ENCODE measurements at places on chromosomes 6 and 20.

GRCh38 chr6:158175111-158175510, 7.0 kb downstream of the GTF2H5 start:
- DNase-seq: no peak

DNA sequence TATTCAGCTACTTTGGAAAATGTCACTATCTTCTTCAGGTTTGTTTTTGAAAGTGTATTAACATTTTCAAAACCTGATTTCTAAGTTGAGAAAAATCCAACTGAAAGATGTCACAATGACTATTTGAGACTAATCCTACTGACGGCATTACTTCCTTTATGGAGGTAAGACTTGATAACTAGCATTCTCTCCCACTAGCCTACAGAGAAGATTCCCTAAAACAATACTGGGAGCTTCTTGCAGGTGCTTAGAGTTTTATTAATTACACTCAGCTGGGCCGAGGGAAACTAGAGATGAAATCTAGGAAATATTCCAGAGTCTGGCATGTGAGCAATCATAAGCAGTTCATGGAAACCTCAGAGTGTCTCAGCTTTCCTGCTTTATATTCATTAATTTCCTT, 114.0 kb downstream of the LCA5 start:
- DNase-seq: no peak

DNA sequence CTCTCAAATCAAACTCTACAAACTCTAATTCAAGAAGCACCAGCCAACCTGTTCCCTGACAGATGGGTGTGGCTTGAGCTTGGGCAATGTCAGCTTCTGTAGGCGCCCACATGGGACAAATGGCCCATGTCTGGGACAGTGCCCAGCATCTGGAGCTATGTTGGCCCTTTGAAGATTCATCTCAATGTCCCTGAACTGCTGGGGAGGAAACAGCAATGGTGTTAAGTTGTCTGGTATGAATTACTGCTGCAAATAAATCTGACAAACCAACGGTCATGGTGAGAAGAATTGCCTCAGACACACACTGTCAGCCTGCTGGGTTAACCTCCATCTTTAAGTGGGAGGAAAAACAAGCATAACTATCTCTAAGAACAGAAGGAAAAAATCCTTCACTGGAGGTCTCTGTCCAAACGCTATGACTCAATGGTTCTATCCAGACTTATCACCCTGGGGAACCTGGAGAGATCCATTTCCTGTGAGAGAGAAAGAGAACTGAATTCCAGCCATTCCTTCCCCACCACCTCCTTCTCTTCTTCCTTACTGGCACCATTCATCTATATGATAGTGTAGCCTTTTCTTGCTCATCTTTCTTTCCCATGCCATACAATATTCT, 274.9 kb downstream of the CDH26 start:
- DNase-seq: no peak

- no peak for DNase-seq
These were observed 4.2 kb downstream of the PRSS16 start for GRCh38 chr6:27251606-27252251.

DNA sequence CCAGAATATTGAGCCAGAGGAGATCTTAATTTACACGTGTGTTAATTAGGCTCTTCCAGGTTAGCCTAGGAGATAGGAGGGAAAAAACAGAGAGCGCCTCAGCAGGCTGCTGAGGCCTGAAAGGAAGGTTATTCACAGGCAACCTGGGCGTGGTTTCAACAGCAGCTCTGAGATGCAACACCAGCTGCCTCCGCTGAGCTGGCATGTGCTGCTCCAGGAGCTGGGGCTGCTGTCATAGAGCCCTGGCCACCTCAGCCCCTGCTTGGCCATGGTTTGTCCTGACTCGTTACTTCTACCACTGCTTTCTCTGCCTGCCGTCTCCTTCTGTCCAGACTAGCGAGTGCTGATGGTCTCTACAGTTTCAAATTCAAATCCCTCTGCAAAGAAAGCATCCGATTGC, 32.4 kb upstream of the RPP40 start:
- DNase-seq: no peak

- no peak for DNase-seq
These were observed 222.5 kb upstream of the LRFN2 start for GRCh38 chr6:40809627-40810026.

DNA sequence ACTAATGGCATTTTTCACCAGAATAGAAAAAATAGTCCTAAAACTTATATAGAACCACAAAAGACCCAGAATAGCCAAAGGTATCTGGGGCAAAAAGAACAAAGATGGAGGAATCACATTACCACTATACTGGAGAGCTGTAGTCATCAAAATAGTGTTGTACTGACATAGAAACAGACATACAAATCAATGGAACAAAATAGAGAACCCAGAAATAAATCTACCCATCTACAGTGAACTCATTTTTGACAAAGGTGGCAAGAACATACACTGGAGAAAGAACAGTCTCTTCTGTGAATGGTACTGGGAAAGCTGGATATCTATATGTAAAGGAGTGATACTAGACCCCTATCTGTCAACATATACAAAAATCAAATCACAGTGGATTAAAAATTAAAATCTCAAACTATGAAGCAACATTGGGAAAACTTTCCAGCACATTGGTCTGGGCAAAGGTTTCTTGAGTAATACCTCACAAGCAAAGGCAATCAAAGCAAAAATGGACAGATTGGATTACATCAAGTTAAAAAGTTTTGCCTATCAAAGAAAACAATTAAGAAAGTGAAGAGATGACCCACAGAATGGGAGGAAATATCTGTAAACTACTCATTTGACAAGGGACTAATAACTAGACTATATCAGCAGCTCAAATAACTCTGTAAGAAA, 120.5 kb downstream of the MEI4 start:
- no peak for DNase-seq

DNA sequence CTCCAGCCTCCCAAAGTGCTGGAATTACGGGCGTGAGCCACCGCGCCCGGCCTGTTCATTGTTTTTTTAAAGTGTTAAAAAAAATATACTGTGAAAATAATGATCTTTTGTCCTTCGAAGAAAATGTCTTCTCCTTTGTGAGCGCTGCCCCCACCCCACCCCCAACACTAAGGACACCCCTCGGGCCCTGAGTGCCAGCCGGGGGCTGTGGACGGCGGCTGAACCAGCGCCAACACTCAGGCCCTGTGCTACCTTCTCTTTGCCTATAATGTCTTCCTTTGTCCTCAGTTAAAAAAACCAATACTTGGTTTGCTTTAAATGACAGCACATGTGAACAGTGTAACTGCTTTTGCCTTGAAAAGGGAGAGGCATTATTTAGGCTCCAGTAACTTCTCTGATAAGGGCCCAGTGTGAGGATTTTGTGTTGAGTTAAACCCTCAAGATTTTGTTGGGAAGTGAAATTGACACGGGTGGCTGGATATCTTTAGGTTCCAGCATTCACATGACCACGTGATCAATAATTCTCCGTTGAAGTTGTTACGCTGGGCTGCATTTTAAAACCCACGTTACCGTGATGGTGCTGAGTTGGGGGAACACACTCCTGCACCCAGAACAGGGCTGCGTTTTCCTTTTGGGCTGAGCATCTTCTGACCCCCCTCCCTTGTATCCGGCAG, 9.5 kb upstream of the ADRM1 start:
- no peak for DNase-seq

DNA sequence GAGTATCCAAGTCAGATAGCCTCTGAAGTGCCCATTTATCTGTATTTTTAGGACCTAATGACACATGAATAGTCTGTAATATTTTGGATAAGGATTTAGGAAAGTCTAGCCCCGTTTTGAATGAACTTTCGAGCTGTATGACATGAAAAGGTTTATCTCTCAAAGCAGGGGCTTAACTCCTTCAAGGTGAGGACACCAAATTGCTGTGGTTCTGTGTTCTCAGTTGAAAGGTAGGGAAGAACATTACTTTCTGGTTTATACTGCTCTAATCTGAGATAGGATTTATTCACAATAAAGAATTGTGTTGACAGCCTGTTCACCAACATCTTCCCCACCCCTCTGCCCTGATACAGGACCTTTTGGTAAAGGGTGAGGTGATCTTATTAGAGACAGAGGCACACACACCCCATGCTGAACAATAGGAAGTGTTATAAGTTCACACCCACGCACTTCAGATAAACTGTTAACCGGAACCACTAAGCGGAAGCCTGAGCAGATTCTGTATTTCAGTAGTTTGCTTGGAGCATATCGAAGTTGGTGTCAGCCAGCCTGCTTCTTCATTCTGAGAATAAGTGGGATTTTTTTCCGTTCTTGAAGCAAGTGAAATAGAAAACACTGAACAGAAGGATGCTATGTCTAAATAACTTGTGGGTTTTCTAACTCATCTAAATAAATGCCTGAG, 223.3 kb downstream of the TMEM242 start:
- DNase-seq: no peak

DNA sequence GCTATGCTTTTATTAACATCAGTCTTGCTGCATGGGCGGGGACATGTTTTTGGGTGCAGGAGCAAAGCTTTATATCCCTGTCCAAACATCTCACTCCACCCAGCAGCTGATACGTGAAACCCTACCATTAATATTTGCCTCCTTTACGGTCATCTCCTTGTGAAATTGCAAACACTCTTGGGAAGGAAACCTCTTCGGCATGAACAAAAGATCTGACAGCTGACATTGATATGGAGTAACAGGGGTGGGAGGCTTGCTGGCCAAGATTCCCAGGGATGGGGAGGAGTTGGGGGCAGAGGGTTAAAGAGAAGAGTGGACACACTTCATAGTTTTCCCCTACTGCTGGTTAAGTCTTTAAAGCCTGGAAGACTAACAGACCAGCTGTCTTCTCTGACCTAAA, 22.2 kb upstream of the VEGFA start:
- no peak for DNase-seq

DNA sequence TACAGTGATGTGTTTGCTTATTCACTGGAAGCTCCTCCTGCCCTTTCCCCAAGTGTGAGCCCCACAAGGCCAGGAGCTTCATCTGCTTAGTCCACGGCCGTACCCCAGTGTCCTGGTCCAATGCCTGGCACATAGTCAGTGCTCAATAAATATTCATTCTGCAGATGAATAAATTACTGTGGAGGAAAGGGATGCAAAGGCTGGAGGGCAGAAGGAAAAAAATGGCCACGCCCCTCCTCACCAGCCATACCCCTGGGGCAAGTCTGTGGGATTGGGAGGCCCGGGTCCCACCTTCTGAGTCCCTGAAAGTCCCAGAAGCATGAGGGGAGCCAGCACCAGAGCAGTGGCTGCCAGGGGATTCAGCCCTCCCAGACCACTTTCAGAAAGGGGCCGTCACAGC, 65.5 kb downstream of the GRM4 start:
- no peak for DNase-seq

DNA sequence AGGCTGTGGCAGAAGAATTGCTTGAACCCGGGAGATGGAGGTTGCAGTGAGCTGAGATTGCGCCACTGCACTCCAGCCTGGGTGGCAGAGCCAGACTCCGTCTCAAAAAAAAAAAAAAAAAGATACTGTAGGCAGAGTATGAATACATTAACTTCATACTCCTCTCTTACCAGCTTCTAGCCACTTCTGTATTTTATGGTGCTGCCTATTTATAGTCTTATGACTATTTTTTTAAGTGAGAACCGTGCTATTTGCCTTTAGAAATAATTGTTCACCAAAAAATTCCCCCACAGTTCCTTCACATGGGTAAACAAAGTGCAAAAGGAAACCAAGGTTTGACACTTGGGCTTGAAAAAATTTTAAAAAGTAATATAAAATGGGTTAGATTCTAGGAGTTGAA, 1.5 kb upstream of the SNRNP48 start:
- DNase-seq: no peak

DNA sequence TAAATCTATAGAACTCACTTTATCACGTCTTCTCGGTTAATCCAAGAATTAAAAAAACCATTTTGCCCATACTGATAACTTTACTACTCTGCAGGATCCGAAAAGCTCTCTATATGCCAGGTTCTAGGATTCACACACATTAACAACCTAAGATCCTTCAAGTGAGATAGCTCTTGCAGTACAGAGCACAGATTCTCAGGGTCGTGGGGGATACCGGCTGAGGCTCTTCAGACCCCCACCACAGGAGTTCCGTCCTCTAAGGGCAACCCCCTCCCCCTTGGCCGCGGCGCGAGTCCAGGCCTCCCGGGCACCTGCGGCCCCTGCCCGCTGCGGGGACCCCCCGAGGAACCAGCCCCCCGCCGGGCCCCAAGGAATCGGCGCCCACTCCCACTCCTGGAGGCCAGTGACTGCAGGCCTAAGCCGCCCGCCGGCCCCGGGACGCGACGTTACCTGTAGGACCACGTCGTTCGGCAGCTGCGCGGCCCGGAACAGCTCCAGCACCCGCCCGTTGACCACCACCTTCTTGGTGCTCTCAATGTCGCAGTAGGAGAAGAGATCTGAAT, 892 bp downstream of the REPS1 start:
- DNase-seq: no peak

GRCh38 chr6:136763716-136764516, 28.4 kb downstream of the MAP3K5 start:
- no peak for DNase-seq

DNA sequence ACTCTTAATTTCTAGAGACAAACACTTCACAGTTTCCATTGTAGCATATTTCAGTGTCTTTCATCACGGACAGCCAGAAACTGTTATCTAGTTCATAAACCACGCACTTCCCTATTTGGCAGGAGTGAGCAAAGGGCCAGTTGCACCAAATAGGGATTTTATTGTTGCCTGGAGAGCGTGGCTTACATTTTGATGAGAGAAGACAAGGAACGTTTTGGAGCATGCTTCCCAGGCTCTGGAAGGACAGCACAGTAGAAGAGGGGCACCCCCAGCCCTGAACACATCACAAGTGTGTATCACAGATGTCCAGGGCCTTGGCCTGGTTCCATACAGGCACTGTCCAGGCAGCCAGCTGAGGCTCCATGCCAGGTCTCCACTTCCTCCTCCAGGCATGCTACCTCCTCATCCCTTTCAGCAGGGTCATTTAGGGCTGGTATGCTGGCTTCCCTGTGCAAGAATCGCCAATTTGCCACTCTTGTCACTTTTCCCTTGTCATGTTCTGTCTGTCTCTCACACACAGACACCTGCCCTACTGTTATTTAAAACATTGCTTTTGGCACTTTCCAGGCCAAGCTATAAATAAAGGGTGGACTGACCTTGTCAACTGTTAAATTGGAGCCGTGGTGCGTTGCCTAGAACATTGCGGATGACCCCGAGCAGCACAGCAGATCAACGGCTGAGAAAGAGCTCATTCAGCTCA, 235.0 kb upstream of the GMDS start:
- no peak for DNase-seq

- DNase-seq: no peak
These were observed 45.5 kb upstream of the AFDN start for GRCh38 chr6:167781066-167781767.

GRCh38 chr6:112214739-112215269, 39.6 kb downstream of the LAMA4 start:
- DNase-seq: no peak

DNA sequence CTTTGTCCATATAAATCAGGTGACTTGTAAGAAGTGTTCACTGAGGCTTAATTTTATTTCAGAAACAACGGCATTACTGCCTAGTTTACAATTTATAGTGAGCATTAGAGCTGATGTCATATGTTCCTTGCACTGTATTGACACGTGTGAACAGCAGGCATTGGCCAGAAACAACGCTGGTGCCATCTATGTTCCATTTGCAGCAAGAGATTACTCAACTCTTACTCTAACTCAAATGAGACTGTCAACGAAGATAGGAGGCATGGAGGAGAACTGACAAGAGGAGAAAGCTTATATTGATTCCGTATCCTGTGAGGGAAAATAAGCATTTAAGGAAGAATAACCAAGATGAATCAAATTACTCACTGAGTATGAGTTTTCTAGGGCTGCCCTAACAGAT, 48.4 kb downstream of the MTFR2 start:
- DNase-seq: no peak

GRCh38 chr20:46010491-46011391, 2.0 kb downstream of the MMP9 start:
- DNase-seq: no peak

- DNase-seq: no peak
These were observed 18.1 kb upstream of the ATRN start for GRCh38 chr20:3452690-3453089.

GRCh38 chr20:12435268-12435667, 517.6 kb downstream of the BTBD3 start:
- no peak for DNase-seq

Measured in tibial nerve (tissue), 4 donors.